HL-60 (cell line): ENCODE measurements at places on chromosomes 6 and 20.

- DNase-seq = peak; percentile 35
Observed at GRCh38 chr20:33791959-33792597, 19.1 kb upstream of the CHMP4B start.

DNA sequence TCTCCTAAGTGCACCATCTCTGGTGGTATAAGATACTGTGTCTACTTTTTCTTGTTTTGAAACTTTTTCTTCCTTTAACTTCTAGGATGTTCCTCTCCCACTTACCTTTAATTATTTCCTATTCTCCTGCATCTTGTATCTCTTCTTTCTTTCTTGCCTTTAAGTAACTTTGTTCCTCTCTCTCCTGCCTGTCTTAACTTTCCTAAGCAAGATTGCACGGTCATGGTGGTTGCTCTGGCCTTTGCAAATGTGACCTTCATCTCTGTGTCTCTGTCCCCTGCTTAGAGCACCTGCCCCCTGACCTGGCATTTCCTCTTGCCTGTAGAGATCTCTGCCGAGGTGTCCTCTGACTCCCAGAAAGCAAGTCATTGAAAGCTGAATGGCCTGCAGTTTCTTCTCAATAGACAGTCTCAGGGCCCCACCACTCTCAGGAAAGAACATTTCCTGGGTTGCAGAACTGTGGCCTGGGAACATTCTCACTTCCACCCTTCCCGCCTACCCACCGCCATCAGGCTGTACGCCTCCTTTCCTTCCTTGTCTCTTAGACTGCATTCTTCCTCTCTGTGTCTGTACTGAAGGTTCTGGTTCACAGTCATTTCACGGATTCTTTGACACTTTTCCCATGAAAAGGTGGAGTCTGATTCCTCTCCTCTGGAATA is 12.8 kb downstream of the ZDHHC14 start:
- DNase-seq = no peak

DNA sequence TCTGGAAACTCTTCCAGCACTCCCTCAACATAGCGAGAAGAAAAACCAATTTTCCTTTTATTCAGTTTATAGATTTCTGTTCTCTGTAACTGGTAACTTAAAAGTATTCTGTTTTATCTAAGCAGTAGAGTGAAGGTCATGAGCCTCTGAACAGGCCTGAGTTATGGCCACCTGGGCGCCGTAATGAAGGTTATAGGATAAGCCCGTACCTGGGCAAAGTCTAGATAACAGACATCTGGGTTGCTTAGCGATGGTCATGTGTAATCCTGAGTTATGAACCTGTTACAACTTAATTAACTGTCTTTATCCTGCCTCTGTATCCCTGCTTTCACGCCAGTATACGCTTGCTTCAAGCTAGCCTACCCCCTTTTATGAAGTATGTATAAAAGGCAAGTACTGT is 13.0 kb upstream of the FAM217A start:
- no peak for DNase-seq

DNA sequence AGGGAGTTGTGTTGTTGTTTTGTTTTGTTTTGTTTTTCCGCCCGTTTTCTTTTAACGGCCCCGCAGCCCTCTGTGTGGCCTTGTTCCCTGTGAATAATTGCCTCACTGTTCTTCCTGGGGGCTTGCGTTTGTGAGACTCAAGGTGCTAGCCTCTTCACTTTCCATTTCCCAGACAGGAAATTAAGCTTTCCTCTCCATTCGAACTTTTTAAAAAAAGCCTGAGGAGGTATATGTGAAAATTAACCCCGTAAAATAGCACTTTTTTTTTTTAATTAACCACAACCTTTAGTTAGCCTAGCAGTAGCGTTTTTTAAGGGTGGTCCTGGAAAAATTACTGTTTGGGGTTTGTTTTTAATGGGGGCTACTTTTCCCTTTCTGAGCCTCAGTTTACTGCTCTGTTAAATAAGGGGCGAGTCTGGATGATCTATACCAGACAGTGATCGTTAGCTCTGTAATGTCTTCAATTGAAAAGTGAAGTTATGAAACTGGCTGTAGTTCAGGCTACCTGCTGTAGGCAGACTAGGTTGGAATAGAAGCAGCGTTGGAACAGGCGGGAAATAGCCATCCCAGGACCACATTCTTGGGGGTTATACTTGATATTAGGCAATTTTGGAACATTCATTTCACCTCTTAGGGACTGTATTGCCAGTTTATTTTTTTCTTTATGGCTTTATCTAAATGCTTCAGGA is 1.7 kb downstream of the STX16 start:
- DNase-seq = no peak

DNA sequence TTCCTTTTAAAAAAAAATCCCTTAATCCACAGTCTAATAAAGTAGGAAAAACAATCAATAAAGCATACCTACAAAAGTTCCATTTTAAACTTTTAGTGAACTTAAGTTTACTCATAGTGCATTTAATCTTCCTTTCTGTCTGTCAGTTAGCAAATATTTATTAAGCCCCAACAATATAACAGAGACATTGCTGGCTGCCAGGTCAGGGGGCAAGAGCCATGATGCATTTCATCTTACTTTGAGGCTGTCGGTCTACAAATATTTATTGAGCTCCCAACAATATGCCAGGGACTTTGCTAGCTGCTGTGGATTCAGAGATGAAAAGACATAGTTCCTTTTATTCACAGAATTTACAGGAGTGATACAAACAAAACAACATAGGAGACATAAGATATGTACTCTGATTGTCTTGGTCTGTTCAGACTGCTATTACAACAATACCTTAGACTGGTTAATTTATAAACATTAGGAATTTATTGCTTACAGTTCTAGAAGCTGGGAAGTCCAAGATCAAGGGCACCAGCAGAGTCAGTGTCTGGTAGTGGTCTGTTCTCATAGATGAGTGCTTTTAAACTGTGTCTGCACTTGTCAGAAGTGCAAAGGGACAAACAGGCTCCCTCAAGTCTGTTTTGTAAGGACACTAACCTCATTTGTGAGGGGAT is 118.6 kb downstream of the PLCB1 start:
- no peak for DNase-seq

DNA sequence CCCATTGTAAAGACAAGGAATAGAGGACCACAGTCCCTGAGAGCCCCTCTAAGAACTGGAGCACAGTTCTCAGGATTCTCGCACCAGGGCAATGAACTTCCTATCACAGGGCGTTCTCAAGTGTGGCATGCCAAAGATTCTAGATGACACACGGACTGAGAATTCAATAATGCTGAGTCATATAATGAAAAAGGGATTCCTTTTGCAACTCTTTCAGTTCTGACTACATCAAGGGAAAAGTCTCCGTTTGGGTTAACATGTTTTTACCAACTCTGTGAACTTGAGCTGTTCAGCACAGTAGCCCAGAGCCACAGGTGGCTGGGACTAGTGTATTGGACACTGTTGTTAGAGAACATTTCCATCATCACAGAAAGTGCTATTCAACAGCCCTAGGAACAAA is 3.4 kb downstream of the MED20 start:
- DNase-seq = no peak

DNA sequence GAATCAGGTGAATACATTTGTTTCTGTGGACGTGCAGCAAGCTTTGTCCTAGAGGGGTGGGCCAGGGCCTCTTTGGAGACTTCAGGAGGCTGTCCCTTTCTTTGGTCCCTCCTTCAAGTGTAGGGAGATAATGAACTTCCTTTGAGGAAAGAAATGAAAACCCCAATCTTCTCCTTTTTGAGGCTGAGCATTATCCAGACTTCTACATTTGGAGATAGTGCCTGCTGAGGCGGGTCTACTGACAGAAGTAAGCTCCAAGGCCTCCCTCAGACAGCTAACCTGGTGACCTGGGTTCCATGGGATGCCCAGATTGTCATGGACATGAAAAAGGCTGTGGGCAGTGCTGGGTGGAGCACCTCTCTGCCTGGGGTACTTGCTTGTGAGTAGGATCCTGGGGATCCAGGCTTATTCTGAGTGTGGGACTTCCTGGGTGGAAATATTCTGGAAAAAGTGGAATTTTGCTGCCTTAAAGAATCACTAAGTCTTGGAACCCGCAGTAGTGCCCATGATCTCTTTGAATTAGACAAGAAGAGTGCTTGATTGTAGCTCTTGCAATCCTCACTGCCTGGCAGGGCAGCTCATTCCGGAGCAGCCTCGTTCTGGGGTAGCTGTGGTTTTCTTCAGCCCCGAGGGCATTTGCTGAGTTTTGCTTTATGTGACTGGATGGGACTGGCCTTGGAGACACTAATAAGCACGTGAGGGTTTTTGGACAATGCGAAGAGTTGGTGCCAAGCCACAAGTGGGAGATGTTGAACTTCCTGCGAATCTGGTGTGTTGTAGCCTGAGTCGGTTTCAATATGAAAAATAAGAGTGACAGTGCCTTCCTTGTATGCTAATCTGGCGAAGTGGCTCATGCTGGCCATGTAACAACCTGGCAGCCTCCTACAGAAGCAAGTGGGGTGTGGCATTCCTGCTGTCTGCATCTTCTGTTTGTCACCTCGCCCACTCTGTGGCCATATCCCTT is 28.1 kb downstream of the SNRNP48 start:
- peak; percentile 68 for DNase-seq

DNA sequence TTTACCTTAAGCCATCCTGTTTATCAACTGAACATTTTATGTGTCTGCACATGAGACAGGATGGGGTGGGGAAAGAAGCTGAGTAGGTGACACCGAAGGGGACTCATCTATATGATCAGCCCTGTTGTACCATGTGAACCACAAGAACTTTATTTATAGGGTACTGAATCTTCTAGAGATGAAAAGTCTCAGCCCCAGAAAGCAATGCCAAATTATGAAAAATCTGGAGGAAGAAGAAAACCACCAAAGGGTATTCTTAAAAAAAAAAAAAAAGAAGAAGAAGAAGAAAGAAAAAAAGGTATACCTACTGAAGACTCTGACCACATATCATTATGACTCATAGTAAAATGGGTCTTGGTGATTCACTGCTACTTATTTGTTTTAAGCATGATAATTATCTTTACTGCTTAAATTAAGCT is 39.8 kb upstream of the HBS1L start:
- DNase-seq = peak; percentile 27

GRCh38 chr6:170004585-170005210 is 253.3 kb downstream of the ERMARD start:
- no peak for DNase-seq

GRCh38 chr6:100296810-100297544 is 167.7 kb downstream of the SIM1 start:
- DNase-seq = no peak

DNA sequence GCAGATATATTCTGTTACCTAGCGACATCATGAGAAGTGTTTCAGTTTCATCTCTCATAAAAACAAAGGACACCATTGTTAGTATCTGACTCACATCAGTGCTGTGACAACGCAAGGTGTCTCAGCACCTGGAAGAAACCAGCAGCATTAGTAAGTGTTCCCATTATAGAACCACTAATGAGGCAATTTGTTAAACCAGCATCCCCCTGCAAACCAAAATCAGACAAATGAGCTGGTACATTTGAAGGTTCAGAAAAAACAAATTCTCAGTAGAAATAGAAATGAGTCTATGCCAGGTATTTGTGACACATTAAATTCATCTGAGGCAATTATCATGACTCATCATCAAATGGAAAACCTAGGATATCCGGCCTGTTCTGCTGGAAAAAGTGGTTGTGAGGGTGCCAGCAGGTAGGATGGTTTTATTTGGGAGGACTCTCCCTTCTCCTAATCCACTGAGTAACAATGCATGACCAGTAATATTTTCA is 151.7 kb downstream of the TMEM200A start:
- DNase-seq = no peak
